T-cell (primary cell): ENCODE measurements at places on chromosomes 12 and 14.
A peak's percentile ranks its signal among the peaks of the same experiment; 100 is the strongest.

DNA sequence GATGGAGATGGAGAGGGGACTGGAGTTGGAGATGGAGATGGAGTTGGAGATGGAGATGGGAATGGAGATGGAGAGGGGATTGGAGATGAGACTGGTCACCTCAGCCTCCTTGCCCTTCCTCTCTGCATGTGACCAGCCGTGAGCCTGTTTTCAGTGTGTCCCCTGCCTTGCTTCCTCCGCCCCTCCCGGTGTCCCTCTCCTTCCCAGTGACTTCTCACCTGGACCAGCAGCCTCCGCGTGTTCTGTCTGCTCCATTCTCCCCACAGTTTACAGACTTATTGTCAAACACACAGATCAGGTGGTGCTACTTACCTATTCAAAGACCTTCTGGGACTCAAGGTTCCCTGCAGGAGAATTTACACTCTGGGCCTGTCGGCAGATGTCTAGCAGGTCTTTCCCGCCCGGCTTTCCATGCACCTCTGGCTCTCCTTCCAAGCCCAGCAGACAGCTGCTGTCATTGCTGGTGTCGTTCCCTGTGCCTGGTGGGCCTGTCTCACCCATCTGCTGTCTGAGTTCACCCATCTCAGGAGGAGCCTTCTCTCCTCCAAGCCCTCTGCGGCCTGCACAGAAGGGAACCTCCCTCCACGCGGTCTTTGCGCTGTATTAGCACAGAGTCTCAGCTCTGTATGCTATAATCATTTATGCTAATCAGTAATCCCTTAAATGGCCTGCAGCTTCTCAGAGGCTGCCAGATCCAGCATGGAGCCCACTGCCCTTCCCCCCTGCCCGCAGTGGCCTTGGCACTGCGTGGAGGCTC, 62.1 kb downstream of the ADGRD1 start:
- DNase-seq = no peak

- no peak for DNase-seq
Observed at GRCh38 chr12:96578526-96579125, 89.2 kb downstream of the CFAP54 start.

- peak; percentile 20 for DNase-seq
Observed at GRCh38 chr12:131511391-131511802, 199.5 kb upstream of the SFSWAP start.

- DNase-seq = no peak
Observed at GRCh38 chr12:77477907-77478533, 352.7 kb upstream of the NAV3 start.

GRCh38 chr14:84874436-84874835, 655.5 kb upstream of the FLRT2 start:
- DNase-seq = no peak

DNA sequence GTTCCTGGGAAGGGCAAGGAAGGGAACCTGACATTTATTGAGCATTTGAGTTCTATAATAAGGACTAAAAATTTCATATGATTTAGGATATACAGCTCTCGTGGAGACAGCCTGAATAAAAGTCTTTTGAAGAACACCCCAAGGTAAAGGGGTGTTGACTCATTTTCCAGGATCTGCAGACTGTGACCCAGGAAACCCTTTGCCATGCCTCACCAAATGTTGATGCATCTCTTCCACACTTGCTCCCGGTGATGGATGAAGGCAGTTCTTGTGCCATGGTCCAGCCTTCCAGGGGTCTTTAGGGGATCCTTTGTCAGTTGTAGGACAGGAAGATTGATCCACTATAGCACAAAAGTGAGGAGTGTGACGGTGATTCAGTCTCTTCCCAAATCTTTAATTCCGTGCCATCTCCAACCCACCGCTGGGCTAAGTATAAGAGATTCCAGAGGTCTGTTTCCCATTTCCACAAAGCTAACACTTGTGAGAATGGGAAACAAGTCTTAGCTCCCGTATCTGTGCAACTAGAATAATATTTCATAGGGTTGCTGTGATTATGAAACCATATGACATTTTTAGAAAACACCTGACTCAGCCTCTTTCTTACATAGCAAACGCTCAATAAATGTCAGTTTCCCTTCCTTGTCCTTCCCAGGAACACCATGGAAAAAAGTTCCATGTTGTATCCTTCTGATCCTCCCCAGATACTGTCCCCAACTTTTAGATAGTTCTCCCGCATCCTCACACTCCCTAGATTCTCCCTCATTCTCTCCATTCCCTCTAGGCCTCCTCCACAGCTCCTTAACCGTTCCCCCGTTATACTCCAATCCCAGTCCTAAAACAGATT, 836 bp downstream of the AAAS start:
- no peak for DNase-seq

DNA sequence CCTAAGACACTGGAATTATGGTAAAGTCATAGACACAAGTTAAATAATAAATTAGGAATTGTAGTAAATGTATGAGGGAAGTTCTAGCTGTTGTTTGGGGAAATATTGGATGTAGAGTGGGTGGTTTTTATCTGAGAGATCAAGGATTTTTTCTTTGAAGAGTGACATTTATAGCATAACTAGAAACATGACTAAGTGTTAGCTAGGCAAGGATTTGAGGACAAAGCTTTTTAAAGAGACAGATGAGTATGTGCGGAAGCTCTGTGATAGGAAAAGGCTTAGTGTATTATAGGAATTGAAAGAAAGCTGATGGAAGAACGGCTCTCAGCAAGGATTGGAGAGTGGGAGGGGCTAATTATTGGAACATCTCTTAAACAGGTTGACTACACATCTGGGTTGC, 24.5 kb downstream of the PDZRN4 start:
- no peak for DNase-seq

DNA sequence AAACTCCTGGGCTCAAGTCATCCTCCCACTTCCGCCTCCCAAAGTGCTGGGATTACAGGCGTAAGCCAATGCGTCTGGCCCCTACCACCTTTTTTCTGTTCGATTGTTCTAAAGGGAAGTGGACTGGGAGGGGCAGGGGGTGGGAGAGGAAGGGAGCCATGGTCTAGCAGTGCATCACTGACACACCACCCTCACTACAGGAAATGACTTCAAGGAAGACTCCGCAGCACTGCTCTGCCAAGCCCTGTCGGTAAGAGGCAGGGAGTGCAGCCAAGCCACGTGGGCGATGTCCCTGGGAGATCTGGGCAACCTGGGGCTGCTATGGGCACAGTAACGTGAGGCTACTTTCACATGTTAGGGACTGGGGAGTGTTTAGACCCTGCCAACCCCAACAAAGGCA, 18.0 kb downstream of the LRRC74A start:
- peak; percentile 52 for DNase-seq

DNA sequence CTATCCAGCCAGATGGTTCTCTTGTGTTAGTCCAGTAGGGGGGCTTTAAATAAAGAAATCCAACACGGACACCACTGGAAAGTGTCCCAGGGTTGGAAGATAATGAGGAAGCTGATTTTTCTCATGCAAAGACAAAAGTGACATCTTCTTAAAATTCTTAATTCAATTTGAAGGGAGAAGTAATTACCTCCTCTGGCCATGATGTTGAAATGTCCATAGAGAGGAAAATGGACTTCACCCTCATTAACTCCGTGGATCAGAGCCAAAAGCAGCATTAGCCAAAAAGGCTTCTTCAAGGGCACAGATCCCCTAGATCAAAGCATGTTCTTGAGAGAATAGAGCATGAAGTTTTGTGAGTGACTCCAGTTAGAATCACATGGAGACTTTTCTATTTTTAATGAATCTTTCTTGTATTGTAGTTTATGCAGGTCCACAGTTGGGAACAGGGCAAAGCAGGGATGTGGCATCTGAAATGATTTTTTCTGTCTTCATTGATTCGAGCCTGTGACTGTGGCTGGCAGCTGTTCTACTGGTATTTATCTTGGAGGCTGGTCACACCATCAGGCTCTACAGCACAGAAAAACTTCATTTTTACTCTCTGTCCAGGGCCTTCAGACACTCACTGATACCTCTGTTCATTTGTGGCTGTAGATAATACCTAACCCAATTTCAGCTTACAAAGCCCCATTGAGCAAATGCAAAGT, 1002.5 kb downstream of the AACS start:
- no peak for DNase-seq

DNA sequence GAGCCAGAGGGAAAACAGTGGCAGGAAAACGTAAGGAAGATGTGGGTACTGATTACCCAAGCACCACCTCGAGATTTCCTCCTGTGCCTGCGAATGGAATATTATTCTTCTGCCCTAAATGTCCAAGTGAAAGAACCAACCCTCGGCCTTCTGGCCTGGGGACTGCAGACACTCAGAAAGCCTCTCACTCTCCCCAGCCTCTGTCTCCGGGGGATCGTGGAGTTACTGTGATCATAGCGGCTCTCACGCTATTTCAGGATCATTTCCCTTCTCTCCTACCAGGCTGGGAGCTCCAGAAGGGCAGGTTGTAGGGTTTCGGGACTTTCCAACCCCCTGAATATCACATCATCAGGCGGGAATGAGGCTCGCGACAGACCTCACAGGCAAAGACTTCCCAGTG, 68.9 kb downstream of the KDM2B start:
- no peak for DNase-seq

GRCh38 chr14:36738269-36738668, 76.6 kb downstream of the PAX9 start:
- DNase-seq = no peak

GRCh38 chr12:106692896-106693820, 81.3 kb upstream of the RIC8B start:
- DNase-seq = no peak

DNA sequence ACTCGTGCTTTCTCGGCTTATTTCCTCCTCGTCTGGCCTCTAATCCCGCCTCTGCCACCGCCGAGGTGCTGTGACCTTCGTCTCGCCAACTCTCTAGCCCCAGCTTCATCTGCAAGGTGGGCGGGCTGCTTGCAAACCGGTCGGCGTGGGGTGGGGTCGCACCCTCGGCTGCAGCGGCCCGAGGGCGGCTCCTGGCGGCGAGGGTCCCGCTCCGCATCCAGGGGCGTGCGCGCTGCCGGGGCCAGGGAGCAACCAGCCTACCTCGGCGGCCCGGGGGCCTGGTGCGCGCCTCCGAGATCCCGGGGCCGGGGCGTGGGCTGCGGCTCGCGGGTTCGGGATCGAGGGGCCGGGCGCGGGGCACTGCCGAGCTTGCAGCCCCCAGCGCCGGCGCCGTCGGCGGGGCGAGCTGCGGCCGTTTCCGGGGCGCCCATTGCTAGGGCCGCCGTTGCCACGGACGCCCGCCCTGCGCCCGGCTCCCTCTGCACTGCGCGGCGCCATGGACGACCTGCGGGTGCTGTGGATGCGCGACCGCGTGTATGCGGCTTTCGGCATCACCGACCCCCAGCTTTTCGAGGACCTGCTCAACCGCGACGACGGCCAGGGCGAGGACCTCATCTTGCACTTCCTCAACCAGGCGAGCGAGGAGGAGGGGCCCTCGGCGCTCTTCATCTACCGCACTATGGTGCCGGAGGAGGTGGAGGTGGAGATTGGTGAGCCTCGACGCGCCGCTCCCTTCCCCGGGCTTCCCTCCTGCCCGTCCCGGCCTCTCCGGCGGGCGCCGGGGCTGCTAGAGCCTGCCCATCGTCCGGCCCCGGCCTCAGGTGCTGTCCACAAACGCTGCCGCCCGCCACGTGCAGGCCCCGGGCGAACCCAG, at the start of gene DNAH10:
Gene DNAH10 (plus strand): TSS at position 461 of the 874 bp plus-strand sequence. CDS start 36 bp downstream, at position 497.
- peak; percentile 28 for DNase-seq

- no peak for DNase-seq
Observed at GRCh38 chr12:12432364-12432763, 75.5 kb downstream of the BORCS5 start.

DNA sequence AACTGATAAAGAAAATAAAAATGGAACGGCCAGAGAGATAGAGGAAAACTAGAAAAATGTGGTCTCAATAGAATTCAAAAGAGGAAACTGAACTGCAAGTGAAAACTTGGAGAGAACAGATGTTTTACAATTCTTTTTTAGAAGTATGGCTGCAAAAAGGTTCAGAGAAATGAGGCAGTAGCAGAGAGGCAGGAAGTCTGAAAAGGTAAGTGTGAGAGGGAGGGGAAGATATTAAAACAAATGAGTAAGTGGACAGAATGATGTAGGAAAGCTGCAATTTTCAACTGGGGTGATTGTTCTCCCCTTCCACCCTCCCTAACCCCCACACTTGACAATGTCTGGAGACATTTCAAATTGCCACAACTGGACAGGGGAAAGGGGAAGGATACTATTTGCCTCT, 12.9 kb downstream of the BTBD7 start:
- no peak for DNase-seq

- no peak for DNase-seq
Observed at GRCh38 chr14:91372671-91373495, 44.7 kb downstream of the CCDC88C start.
